ENCODE measurements at places on chromosomes 11 and 22.

DNA sequence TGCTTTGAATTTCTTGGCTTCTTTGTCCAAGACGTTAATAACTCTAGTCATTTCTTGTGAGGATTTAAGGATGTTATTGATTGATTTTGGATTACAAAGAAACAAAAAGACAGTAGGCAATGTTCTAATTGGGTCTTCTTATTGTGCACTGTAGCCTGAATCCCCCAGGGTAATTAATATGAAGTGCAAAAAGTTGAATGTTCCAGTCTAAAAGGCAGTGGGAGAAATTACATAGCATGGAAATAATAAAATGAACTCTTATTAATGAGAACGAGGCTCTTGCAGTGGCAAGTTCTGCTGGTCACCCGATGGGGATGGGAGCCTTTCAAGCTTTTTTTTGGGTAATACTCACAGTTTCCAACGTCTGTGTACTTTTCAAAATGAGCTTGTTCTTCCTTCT, 45.6 kb downstream of the UBASH3B start:
- H3K36me3 ChIP-seq: peaks cover 13% of the 10 kb centered on the region
- peak overlapping the region; percentile 84 for H3K27ac ChIP-seq
- no peaks in the 10 kb centered on the region for H3K27me3 ChIP-seq
- DNase-seq: no peak

DNA sequence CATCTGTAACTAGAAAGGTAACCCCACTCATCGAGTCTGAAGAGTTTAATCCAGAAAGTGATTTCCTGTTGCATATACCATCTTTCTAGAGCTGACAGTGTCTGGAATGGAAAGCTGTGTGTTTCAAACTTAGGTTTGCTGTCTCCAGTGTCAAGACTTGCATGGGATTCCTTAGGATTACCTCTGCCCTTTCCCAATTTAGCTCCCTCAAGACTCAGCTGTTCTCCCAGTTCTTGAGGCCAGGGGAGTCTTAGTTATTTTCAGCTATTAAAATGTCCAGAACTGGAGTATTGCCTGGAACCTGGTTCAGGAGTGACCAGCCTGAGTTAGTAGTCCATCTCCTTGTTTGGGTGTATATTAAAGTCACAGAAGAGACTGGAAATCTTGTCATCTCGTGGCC, 25.0 kb upstream of the LDHA start:
- H3K4me1 ChIP-seq: peaks cover 8% of the 10 kb centered on the region
- H3K27ac ChIP-seq: no peak overlapping the region
- H3K4me3 ChIP-seq: no peak overlapping the region
- no peaks in the 10 kb centered on the region for H3K27me3 ChIP-seq

DNA sequence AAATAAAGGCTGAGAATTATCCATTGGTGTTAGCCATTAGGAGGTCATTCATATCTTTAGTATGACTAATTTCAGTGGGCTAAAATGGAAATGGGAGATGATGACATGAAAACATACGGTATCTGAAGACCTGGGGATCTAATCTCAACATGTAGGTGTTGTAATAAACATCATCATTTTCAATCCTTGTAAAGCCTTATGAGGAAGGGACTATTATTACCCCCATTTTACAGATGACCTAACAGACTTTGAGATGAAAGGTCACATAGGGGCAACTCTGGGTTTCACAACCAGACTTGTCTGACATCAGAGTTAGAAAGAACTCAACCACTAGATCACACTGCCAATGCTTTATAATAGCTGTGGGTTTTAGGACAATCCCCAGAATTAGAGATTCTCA, 34.8 kb upstream of the TMEM135 start:
- peaks cover 3% of the 10 kb centered on the region for H3K27me3 ChIP-seq
- no peak for DNase-seq
- H3K4me1 ChIP-seq: no peaks in the 10 kb centered on the region
- H3K4me3 ChIP-seq: no peak overlapping the region

DNA sequence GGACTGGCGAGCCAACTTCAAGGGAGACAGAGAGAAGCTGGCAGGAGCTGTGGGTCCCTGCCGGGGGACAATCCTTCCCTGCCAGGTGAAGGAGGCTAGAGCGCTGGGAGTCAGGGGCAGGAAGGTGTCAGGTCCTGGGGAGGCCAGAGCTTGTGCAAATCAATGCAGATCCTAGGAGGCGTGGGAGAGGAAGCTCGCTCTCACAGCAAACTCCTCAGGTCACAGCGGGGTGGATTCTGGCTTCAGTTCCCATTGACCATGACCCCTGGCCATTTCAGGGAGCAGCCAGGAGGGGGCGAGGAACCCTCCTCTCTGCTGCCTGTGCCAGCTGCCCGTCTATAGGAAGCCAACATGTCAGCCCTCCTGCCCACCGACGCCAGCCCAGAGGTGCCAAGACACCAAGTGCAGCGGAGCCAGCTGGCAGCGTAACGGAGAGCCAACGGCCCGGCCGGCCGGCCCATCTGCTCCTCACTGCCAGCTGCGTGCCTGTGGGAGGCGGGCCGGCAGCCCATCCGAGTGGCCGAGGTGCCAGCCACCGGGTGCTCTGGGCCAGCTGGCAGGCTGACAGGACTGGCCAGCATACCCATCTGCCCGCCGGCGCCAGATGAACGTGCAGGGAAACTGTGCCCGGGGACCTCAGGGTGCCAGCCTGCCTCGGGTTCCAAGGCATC, 374.8 kb downstream of the MIAT start:
- no peaks in the 10 kb centered on the region for H3K36me3 ChIP-seq
- no peak for DNase-seq
- H3K27ac ChIP-seq: no peak overlapping the region
- peaks cover 41% of the 10 kb centered on the region for H3K27me3 ChIP-seq

GRCh38 chr22:24744638-24745037, 29.9 kb downstream of the PIWIL3 start:
- H3K4me3 ChIP-seq: no peak overlapping the region
- H3K36me3 ChIP-seq: no peaks in the 10 kb centered on the region
- H3K27me3 ChIP-seq: peaks cover 18% of the 10 kb centered on the region
- no peak overlapping the region for H3K27ac ChIP-seq

DNA sequence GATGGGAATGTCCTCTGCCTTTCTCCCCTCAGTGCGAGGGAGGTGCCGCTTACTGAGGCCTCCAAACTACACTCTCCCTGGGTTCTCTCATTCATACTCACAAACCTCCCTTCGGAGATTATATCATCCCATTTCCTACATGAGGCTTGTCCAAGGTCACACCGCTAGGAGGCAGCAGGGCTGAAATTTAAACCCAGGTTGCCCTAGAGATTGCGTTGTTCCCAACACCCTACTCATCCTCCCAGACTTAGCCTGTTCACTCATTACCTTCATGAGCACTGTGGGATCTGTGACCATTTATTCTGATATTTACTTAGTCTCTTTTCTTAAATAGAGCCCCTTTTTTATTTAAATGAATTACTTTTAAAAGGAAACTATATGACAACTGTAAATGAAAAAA, 31.1 kb downstream of the SDHAF2 start:
- peaks cover 16% of the 10 kb centered on the region for H3K36me3 ChIP-seq
- DNase-seq: no peak
- H3K27ac ChIP-seq: no peak overlapping the region
- no peaks in the 10 kb centered on the region for H3K27me3 ChIP-seq

DNA sequence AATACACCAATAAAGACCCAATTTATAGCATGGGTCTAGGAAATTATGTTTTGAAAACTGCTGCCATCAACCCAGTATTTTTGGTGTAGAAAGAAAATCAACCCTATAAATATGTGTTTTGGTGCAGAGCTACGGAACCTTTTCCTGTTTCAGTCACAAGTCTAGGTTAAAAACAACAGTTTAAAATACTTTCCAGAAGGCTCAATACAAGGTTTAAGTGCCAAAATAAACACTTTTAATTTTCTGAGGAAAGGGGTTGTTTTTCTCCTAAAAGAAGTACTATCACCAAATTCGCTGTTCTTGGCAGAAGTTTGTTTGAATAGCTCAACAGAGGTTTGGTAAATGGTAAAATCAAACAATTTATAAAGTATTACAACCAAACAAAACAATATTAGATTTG, 201.3 kb downstream of the TMEM135 start:
- H3K27me3 ChIP-seq: no peaks in the 10 kb centered on the region
- no peaks in the 10 kb centered on the region for H3K4me1 ChIP-seq
- H3K36me3 ChIP-seq: no peaks in the 10 kb centered on the region
- DNase-seq: no peak
- H3K4me3 ChIP-seq: no peak overlapping the region

All from naive thymus-derived CD8-positive, alpha-beta T cell (primary cell).